ENCODE measurements at places on chromosomes 4 and X. TPM values are rescaled to one million over a fixed set of nuclear protein-coding genes. Genes with fewer than 3 reads are reported as not detected.

DNA sequence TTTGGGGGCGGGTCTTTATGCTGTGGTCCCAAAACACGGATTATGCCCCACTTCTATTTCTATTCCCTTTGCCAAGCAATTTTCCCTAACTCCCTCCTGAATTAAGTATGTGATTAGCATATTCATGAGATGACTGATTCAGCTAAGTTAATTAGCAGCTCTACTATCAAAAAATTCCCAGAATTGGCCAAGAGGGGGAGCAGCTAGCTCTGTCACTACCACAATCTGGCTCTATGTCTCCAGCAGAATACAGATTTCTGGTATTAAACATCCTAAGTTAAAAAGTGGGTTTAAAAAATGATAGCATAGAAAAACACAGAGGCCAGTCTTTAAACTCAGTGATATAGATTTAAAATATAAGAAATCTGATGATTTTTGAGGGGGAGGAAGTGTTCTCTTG lies 80.3 kb downstream of the GPC4 start:
- no peaks in the 10 kb centered on the region for H3K4me1 ChIP-seq
- no peak overlapping the region for H3K4me3 ChIP-seq
- no peak overlapping the region for H3K27ac ChIP-seq
- no peaks in the 10 kb centered on the region for H3K27me3 ChIP-seq
- H3K36me3 ChIP-seq: no peaks in the 10 kb centered on the region
- DNase-seq: peak; percentile 14

- H3K4me3 ChIP-seq: no peak overlapping the region
- no peak for DNase-seq
- no peaks in the 10 kb centered on the region for H3K4me1 ChIP-seq
- H3K27me3 ChIP-seq: no peaks in the 10 kb centered on the region
Observed at GRCh38 chr4:39319676-39320075, 46.5 kb downstream of the RFC1 start.

- no peak overlapping the region for H3K4me3 ChIP-seq
- no peak overlapping the region for H3K27ac ChIP-seq
- H3K27me3 ChIP-seq: no peaks in the 10 kb centered on the region
- no peaks in the 10 kb centered on the region for H3K36me3 ChIP-seq
Observed at GRCh38 chrX:108641589-108642272, 94.6 kb downstream of the IRS4 start.

DNA sequence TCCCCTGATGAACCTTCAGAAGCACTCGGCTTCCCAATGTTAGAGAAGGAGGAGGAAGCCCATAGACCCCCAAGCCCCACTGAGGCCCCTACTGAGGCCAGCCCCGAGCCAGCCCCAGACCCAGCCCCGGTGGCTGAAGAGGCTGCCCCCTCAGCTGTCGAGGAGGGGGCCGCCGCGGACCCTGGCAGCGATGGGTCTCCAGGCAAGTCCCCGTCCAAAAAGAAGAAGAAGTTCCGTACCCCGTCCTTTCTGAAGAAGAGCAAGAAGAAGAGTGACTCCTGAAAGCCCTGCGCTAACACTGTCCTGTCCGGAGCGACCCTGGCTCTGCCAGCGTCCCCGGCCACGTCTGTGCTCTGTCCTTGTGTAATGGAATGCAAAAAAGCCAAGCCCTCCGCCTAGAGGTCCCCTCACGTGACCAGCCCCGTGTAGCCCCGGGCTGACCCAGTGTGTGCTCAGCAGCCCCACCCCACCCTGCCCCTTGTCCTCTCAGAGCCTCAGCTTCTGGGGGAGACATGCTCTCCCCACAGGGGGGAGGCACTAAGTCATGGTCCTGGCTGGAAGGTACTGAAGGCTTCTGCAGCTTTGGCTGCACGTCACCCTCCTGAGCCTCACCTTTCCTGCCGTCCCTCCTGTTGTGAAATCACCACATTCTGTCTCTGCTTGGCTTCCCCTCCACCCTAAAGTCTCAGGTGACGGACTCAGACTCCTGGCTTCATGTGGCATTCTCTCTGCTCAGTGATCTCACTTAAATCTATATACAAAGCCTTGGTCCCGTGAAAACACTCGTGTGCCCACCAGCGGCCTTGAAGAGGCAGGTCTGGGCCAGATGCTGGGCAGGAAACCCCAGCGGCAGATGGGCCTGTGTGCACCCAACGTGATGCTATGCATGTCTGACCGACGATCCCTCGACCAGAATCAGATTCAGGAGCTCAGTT lies 34.7 kb downstream of the NOP14 start:
- H3K4me3 ChIP-seq: no peak overlapping the region
- no peaks in the 10 kb centered on the region for H3K27me3 ChIP-seq
- H3K36me3 ChIP-seq: peaks cover 37% of the 10 kb centered on the region
- no peak for DNase-seq
- H3K27ac ChIP-seq: peak overlapping the region; percentile 38
- peaks cover 25% of the 10 kb centered on the region for H3K4me1 ChIP-seq

GRCh38 chr4:99361899-99362275 lies 9.3 kb upstream of the ADH1C start:
- peaks cover 11% of the 10 kb centered on the region for H3K27me3 ChIP-seq
- H3K4me3 ChIP-seq: no peak overlapping the region
- no peaks in the 10 kb centered on the region for H3K4me1 ChIP-seq

GRCh38 chr4:110135523-110135922 lies 62.9 kb downstream of the ELOVL6 start:
- no peak for DNase-seq
- no peak overlapping the region for H3K27ac ChIP-seq
- H3K4me3 ChIP-seq: no peak overlapping the region
- H3K36me3 ChIP-seq: no peaks in the 10 kb centered on the region
- H3K4me1 ChIP-seq: peaks cover 9% of the 10 kb centered on the region

The TACR3 gene
- total RNA-seq: not detected
